ENCODE measurements at places on chromosomes 6 and 20.

- no peak for DNase-seq
Measured at GRCh38 chr20:63691711-63692435, 4.6 kb upstream of the TNFRSF6B start.

DNA sequence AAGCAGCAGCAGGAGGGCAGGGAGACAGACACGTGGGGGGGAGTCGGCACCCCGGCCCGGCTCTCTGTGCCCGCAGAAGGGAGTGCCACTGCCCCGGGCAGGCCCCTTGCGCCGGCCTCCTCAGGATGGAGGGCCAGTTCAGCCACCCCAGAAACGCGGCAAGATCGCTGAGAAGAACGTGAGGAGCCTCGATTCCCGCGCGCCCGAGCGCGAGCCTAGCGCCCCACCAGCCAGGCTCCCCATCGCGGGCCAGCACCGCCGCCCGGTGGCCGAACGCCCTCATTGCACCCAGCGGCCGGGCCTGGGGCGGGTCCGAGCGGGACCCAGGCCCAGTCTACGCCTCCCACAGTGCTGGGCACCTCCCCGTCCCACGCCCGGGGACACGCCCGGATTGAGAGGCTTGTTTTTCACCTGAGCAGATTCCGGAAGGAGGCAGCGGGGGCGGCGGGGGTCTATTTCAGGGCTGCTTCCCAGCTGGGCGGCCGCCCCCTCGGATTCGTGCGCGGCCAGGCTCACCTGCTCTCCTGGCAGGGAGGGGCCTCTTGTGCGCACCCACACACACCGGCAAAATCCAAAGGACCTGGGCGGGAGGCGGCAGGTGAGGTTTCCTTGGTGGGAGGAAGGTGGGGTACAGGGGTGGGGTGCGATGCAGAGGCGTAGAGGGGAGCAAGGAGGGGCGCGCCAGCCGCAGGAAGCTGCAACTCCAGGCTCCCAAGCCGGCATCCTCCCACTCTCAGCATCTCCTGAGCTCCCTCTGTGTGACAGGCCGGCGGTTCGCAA, 9.0 kb upstream of the GRM4 start:
- peak; percentile 16 for DNase-seq

- DNase-seq: no peak
Measured at GRCh38 chr6:1963596-1963995, 281.8 kb downstream of the GMDS start.

- no peak for DNase-seq
Measured at GRCh38 chr20:46175127-46175494, 57.0 kb downstream of the CD40 start.

DNA sequence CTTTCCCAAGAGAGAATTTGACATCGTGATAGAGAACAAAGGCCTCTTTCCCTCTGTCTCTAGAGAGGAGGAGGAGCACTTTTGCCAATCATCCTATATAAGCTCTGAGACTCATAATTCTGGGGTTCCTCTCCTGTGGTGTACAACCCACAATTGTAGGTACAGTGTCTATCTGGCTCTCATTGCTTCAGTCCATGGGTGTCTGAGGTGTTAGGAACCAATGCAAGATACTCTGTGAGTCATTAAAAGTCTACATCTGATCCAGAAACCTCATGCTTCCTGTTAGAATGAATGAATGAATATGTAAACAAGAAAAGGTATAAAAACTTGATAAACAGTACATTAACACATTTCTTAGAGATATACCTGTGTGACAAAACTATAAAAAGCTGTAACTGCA, 356.7 kb downstream of the QKI start:
- DNase-seq: no peak

- no peak for DNase-seq
Measured at GRCh38 chr20:50295762-50296449, 105.3 kb downstream of the CEBPB start.

- DNase-seq: no peak
Measured at GRCh38 chr6:166908811-166909210, 47.5 kb downstream of the RNASET2 start.

DNA sequence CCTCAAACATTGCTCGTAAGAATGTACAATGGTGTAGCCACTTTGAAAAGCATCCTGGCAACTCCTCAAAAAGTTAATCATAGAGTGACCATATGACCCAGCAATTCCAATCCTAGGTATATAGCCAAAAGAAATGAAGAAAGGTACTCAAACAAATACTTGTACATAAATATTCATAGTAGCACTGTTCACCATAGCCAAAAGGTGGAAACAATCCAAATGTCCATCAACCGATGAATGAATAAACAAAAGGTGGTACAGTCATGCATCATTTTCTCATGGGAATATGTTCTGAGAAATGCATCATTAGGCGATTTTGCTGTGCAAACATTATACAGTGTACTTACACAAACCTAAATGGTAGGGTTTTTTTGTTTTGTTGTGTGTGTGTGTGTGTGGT, 74.4 kb upstream of the TBC1D7 start:
- no peak for DNase-seq

- no peak for DNase-seq
Measured at GRCh38 chr6:135658481-135658880, 160.9 kb upstream of the AHI1 start.

DNA sequence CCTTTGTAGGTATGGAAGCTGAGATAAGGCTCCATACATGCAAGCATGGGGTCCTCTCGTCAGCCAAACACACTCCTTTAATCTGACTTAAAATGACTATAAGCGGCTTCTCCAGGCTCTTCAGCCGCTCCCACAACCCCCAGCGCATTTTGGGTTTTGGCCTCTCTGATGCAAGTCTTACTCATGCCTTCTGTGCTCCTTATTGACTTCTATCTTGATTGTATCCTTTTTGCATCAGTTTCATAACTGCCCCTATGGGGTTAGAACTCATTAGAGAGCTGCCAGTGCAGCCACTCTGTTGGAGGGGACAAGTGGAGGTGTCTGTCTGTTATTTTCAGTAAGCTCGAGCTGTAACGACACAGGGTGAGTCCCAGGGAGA, 70.1 kb upstream of the TAB2 start:
- no peak for DNase-seq

DNA sequence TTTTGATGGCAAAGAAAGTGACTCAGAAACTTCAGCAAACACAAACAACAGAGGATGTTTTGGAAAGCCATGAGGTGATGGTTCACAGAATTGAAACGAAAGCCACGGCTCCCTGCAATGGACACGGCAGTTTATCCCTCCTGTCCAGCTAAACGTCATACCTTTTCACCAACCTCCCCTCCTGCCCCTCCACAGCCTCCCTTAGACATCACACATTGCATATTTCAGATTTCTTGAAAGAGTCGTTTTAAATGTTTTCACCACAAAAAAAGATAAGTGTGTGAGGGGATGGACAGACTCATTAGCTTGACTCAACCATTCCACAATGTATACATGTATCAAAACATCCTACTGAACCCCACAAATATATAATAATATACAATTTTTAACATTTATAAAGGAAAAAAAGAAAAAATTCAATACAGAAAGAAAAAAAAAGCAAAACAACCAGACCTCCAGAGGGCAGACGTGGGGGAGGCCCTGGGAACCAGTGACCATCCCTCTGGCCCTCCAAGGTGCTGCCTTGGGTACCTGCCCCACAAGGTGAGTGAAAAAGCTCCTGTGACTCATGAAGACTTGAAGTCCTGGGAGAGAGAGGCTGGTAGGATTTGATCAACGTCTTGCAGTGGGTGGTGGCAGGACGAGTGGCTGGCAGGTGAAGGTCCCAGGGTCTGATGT, 117.2 kb upstream of the THBS2 start:
- DNase-seq: no peak

DNA sequence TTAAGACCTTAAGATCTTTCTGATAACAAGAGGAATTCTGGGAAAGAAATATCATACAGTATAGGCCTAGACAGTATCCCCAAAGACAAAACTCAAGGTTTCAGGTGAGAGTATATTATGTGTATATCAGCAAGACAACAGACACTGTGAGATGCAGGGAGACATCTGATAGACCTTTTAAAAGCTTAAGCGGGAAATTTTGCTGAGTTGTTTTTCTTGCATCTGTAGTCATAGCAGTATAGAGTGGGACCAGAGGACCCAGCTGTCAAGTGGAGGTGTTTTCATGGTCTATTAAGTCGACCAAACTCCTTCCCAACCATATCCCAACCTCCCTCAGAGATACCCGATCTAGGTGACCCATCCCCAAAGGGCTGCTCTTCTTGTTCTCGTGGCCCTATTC, 98.1 kb upstream of the THEMIS start:
- DNase-seq: no peak

DNA sequence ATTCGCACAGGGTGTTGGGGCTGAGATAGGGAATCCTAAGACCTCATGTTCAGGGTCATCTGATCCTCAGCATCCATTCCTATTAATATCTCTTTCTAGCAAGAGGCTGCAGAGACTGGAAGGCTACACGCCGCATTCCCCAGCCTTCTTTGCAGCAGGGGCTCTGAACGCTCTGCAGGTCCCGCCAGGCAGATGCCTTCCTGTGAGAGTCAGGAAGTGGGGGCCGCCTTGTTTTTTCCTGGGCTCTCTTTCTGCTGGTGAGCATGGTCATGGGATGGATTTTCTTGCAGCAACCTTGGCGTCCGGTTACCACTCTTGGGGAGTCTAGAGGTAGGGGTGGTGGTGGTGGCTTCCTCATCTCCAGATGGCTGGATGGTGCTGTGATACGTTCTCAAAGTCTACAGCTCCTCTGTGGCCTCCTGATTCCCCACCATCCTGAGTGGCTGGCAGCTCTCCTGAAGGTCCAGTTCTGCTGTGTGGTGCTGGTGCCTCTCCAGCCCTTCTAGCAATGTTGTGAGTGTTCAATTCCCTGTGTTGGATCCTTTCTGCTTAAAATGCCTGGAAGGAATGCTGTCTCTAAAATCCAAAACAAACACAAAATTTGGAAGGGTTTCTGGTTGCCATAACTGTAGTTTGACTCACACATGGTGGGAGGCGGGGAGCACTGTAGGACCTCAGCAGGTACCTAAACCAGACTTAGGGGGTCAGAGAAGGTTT, 111.9 kb downstream of the CEBPB start:
- DNase-seq: no peak

DNA sequence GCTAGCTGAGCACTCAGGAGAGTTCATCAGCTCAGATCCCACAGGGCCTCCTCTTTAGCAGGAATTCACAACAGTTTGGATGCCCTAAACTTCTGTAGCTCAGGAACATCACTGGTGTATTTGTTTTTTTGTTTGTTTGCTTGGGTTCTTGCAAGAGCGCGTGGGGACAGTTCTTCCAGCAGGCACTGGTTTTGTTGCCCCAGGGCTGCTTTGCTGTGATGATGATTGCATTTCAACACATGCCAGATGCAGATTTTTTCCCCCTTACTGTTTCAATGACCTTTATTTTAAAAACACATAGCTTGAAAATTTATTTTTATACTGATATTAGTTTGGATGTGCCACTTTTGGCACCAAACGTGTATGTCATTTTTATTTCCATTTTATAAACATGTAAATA, 77.1 kb downstream of the DHX35 start:
- DNase-seq: no peak

GRCh38 chr20:22675341-22675740, 91.0 kb upstream of the FOXA2 start:
- DNase-seq: no peak

DNA sequence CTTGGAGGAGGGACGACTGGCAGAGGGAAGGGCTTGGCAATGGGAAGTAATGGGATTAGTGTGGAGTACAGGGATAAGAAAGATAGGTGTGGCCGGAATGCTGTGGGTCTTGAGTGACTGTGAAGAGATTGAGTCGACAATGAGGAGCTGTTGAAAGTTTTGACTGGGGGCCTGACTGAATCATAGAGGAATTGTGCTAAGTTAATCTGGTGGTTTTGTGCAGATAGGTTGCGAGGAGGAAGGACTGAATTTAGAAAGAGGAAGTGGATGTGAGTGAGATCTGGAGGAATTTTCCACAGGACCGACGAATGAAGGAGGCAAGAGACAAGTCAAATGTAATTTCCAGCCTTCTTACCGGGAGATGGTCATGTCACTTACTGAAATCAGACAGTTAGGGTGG, 143.9 kb upstream of the RALGAPA2 start:
- no peak for DNase-seq

DNA sequence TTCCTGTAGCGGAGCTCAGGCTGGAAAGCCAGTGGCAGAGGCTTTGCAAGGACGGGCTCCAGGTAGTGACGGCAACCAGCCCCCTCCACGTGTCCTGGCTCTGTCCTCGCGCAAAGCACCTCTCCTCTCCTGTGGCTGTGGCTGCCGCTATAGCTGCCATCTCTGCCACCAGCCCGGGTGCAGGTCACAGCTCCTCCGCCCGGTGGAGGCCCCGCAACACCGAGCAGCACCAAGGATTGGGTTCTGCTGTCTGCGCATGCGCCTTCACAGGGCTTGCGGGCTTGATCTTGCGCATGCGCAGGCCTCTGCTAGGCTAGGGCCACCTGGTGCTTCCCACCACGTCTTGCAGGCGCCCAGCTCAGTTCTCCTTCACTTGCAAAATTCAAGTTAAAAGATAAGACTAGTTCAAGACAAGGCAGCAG, 625.4 kb downstream of the QKI start:
- no peak for DNase-seq

- DNase-seq: no peak
Measured at GRCh38 chr6:107656401-107656800, 166.5 kb downstream of the SOBP start.

Data from activated CD4-positive, CD25-positive, alpha-beta regulatory T cell treated with anti-CD3 and anti-CD28 coated beads, Interleukin-2, amount 50 U/mL, for 16 hours (primary cell).